ENCODE measurements at places on chromosomes 4 and X. TPM values are rescaled to one million over a fixed set of nuclear protein-coding genes. Genes with fewer than 3 reads are reported as not detected.

- DNase-seq: no peak
- no peaks in the 10 kb centered on the region for H3K36me3 ChIP-seq
- peak overlapping the region; percentile 88 for H3K4me3 ChIP-seq
These were observed 2.3 kb downstream of the HNRNPD start for GRCh38 chr4:82371497-82371896.

- H3K27ac ChIP-seq: no peak overlapping the region
- H3K4me1 ChIP-seq: no peaks in the 10 kb centered on the region
- H3K27me3 ChIP-seq: no peaks in the 10 kb centered on the region
- no peak overlapping the region for H3K4me3 ChIP-seq
- DNase-seq: no peak
These were observed 115.8 kb upstream of the INPP4B start for GRCh38 chr4:142961866-142962265.

DNA sequence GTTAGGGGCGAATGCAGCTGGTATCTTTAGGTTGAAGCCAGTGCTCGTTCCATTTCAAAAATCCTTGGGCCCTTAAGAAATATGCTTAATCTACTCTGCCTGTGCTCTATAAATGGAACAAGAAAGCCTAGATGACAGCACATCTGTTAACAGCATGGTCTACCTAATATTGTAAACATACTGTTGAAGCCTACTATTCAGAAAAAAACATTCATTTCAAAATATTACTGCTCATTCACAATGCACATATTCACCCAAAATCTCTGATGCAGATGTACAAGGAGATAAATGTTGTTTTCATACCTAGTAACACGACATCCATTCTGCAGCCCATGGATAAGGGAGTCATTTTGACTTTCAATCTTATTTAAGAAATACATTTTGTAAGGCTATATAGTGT, 106.6 kb downstream of the TBC1D19 start:
- DNase-seq: no peak
- no peaks in the 10 kb centered on the region for H3K4me1 ChIP-seq
- H3K27me3 ChIP-seq: no peaks in the 10 kb centered on the region
- H3K27ac ChIP-seq: no peak overlapping the region
- no peaks in the 10 kb centered on the region for H3K36me3 ChIP-seq

- no peaks in the 10 kb centered on the region for H3K36me3 ChIP-seq
- no peak overlapping the region for H3K4me3 ChIP-seq
- H3K27me3 ChIP-seq: no peaks in the 10 kb centered on the region
- H3K4me1 ChIP-seq: no peaks in the 10 kb centered on the region
- DNase-seq: no peak
These were observed 15.8 kb downstream of the LIN54 start for GRCh38 chr4:82994834-82995233.

DNA sequence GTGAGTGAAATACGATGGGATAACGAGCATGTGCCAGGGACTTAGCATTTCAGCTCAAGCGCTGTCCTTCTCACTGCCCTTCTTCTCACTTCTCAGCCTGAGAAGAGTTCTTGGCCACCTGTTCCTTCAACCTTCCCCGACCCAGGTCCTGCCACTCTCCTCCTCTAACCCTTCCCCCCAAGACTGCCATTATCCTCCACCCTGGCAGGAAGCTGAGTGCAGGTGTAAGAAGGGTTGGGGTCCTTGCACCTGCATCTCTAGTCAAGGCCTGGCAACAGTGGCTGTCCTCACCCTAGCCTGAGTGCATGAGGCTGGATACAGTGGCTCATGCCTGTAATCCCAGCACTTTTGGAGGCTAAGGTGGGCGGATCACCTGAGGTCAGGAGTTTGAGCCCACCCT, 19.9 kb upstream of the STIM2 start:
- no peaks in the 10 kb centered on the region for H3K4me1 ChIP-seq
- H3K27ac ChIP-seq: no peak overlapping the region
- no peaks in the 10 kb centered on the region for H3K27me3 ChIP-seq
- H3K4me3 ChIP-seq: no peak overlapping the region
- H3K36me3 ChIP-seq: no peaks in the 10 kb centered on the region

GPRASP1 gene
- 27.3 TPM for total RNA-seq

PRDM8 gene
- 4.8 TPM for total RNA-seq

UBE2D3 gene
- total RNA-seq: 292 TPM
